ENCODE measurements at places on chromosomes 5 and 9.

- no peak for DNase-seq
Measured at GRCh38 chr9:69996967-69997366, 46.7 kb upstream of the MAMDC2 start.

DNA sequence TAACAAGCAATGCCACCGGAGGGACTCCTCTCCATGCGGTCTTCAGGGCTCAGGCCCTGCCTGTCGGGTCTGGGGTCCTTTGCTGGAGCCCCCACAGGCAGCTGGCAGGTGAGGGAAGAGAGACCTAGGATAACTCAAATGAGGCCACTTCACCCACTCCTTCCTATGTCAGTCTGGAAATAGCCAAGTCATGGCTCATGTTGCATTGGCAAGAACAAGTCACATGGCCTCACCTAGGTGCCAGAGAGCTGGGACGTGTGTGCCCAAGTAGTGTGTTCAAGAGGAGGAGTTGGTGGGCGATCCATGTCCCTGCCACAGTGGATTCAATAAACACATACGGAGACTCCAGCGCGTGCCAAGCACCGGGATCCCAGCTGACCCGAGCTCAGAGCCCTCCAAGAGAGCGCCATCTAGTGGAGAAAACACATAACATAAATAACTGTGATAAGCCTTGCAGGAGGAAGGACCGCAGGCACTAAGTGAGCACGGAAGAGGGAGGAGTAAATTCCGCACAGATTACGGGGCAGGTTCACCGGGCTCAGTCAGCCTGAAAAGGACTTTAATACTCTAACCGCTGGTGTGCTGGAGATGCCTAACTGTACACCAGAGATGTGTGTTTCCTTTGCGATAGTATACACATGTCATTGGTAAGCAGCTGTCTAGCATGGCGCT is 580.8 kb downstream of the CCDC171 start:
- no peak for DNase-seq

DNA sequence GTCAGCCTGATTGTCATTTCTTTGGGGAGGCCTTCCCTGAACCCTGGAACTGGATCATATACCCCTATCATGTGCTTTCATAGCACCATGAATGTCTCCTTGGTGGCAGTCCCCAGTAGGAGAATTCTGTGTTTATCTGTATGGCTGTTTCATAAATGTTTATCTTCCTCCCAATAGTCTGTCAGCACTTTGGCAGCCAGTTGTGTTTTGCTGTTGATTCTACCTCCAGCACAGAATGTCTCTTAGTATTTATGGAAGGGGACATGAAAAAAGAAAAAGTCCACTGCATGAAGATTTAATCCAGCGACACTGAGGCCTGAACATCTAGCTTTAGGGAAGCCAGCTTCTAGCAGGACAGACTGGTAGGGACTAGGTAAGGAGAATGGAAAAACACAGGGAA is 38.3 kb downstream of the GHR start:
- DNase-seq = no peak

DNA sequence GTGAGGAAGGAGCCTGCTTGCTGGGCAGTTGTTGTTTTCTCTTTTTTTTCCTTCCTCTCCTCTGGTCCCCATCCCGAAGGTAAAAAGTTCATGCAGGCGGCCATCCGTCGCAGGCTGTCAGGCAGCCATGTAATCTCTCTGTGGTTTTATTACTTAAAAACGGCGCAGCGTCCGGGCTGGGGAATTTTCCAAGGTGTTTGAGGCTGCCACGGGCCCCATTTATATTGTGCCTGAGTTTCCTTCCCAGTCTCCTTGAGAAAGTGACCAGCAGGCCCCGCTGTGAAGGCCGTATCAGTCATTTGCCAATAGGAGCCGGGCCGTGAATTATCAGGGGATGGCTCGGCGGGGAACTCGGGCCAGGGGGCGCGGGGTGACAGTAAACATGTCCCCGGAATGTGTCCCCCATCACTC is 289.7 kb downstream of the PBX3 start:
- DNase-seq = no peak

DNA sequence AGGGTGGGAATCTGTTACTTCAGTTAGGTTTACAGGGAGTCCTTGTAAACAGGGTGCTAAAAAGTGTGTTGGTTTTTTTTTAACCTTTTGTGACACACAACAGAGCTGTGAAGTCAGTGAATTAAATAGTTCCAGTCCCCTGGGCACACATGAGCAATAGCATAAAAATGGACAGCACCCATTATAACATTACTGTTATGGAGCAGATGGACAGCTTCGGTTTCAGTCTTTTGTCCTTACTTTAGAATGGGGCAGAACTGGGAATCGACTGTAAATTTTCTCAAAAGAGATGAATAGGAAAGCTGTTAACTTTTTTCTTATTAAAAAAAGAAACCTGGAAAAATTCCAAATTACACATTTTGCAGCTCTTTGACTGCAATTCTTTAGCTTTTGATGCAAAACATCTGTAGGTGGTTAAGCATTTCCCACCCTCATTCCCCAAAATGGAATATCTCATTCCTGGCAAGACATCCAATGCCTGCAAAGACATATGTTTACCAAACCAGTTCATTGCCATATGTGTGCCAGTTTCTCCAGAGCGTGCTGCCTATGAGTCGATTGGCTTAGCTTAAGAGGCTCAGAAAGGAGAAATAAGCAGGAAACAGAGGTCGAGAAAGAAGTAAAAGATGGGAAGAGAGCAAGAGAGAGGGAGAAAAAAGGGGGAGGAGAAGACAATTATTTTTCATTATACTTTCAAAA is 212.3 kb upstream of the TMEM161B start:
- no peak for DNase-seq

DNA sequence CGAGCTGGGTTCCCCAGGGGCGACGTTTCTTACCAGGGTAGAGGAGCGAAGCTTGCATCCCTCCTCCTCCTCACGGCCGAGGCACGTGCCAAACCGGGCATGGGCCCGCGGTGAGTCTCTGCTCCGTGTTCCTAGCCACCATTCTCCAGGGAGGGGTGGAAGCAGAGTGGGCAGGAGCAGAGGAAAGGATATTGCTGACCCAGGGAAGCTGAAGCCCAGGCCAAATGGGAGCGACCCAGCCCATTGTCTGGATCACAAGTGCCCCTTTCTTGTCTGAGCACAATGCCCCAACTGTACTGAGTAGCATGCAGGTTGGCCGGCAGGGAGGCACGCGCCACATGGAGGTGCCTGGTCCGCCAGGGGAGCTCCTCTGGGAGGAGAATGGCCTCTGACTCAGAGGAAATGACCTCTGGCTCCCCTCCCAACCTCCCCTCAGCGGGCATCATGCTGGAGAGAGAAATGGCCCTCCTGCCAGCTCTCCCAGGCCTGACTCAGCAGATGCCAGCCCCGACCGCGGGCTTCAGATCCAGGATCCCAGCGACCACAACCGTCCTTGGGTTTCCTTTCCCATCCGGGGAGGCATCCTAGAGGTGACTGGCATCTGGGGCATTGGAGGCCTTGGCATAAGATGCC is 1.1 kb downstream of the PRR7 start:
- DNase-seq = no peak

DNA sequence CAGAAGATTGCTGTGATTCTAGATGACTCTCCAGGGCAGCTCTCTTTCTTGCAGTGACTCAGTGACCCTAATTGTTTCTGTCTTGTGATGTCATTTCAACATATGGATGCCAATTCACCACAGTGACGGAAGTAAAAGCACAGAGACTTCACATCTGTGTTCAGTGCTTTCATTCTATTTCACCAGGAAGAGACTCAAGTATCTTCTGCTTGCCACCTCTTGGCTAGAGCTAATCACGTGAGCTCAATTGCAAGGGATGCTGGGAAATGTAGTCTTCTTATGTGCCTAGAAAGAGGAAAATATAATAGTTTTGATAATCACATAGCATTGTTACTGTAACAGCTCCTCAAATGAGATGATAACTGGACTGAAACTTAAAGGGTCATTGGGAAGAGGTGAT is 453.3 kb upstream of the KLF4 start:
- no peak for DNase-seq

DNA sequence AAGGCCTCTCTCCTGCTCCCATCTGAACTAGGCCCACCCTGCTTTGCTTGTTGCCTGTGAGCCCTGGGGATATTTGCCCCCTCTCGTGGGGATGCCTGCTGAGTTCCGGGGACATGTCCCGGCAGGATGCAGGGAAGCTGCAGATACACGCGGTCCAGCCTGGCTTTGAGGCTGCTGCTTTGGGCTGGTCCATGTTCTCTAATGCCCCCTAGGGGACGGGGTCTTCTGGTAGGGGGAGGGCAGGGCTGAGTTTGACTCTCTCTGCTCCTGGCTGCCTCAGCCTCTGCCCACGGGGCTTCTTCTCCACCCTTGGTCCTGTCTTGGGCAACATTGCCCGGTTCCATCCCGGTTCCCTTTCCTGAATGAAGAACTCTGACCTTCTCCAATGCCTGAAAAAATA is 84.9 kb upstream of the ASS1 start:
- DNase-seq = no peak

DNA sequence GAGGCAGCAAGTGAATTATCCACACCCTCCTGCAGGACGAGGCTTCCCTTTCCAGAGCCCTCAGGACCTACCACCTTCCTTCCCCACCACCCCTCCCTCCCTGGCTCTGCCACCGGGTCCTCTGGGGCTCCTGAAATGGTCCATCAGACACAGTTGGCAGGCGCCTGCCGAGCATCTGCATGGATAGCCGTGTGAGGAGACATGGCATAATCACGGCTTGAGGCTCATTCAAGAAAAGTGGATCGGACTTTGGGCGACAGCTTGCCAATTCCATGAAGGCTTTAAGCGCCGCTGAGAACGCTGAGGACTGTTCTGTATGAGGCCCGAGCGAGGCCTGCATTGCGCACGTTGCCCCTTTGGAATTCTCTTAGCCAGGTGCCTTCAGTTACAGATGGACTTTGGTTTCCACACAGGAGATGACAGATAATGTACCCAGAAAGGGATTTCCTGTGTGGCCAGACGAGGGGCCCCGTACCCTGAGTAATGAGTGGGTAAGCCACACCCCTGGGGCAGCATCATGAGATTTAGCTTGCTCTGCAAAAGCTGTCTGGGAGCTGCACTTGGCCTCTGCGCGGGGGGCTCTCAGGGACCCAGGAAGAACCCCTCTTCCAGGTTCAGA is 179.8 kb downstream of the OLFM1 start:
- DNase-seq = no peak

- DNase-seq = peak; percentile 29
Measured at GRCh38 chr9:125558453-125559092, 148.4 kb downstream of the MAPKAP1 start.

DNA sequence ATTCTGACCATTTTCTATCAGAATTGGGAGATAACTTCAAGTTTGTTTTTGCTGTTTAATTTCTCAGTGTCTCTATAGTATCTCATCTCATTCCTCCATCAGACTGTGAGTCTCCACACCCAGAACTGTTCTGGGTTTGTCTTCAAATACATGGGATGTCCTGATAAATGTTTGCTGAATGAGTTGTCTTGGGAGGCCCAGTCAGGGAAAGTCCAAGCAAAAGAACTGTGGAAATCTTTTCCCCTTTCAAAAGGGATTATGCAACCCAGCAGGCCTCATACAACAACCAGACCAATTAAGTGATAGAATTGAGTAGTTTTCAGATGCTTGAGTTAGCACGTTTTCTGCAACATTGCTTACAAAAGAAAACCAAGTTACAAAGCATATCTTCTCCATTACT is 324.4 kb downstream of the BRINP1 start:
- no peak for DNase-seq

DNA sequence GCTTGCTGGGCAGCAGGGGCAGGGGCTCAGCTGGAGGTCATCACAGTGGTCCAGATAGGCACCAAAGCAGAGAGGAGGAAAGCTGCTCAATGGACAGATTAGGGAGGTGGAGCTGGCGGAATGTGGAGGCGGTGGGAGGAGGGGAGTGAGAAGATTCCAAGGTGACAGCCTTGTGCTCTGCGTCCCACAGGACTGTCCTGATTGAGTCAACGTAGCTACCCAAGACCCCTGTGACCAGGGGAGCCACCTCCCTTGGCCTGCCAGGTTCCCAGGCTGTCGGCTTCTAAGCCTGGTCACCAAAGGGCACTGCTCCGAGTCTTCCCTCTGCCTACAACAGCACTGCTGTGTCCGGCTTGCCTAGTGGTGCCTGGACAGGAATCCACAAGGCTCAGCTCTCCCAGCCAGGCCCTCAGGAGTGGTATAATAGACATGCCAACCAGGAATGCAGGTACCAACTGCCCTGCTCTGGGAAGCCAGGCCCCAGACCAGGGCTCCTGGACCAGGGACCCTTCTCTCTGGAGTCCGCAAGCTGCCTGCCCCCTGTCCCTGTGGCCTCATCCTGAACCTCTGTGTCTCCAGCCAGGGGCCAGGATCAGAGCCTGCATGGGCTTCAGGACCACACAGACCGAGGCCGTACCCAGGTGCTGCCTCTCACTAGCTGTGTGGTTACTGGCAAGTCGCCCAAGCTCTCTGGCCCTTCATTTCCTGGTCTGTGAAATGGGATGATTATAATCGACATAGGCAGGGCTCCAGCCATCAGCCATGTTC is 67.9 kb downstream of the STK10 start:
- DNase-seq = no peak

- no peak for DNase-seq
Measured at GRCh38 chr9:24090566-24090965, 264.5 kb upstream of the ELAVL2 start.

GRCh38 chr9:7653262-7653661 is 146.3 kb downstream of the DMAC1 start:
- DNase-seq = no peak

Measured in stimulated activated CD4-positive, alpha-beta T cell treated with anti-CD3 and anti-CD28 coated beads, Interleukin-15, amount 100 ng/mL, for 48 hours (primary cell).